Fibroblast of skin of right quadriceps (primary cell): ENCODE measurements at places on chromosomes 12 and 14.

- DNase-seq = peak; percentile 60
Observed at GRCh38 chr12:46351886-46352650, 20.5 kb downstream of the SLC38A2 start.

GRCh38 chr12:116879509-116880212 lies 1.6 kb downstream of the HRK start:
- DNase-seq = no peak

DNA sequence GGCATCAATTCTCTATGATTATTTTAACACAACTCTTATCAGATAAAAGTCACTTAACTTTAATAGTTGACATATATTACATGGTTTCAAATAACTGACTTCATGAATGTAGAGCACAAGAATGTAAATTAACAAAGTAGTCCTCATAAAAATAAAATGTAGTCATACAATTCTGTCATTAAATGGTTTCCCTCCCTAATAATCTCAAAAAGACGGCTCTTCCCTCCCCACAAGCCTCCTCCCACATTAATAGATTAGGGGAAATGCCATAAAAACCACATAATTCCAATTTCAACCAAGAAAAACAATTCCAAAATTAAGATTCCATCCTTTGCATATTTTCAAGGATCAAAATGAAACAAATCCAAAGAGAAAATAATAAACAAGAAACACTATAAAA lies 36.7 kb downstream of the SPTLC2 start:
- DNase-seq = peak; percentile 49

DNA sequence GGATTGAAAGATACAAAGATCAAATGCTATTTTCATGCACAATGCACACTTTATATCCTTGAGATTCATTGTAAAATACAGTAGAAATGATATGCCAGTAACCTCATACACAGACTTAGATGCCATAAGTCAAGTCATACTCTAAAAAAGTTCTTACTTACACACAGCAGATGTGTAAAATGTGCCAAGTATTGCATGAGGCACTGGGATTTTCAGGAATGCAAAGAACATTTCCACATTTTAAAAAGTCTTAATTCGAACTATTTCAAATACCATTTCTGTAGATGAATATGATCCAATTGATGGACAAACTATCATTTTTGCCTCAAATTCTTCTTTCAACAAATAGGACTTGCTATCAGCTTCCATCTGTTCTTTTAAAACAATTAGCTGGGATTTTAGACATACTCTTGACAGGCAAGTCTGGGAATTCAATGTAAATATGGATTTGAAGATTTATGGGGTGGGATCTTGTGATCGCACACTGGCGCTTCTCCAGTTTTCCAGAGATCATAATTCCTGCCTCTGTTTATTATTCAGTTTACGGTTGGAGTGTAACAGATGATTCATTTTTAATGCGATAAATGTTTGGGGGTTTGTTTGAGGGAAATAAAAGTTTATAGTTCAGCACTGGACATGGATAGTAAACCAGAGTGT lies 183.8 kb downstream of the PAX9 start:
- DNase-seq = peak; percentile 5

GRCh38 chr12:76186131-76186906 lies 101.8 kb upstream of the NAP1L1 start:
- no peak for DNase-seq

GRCh38 chr14:53545217-53545616 lies 392.1 kb upstream of the DDHD1 start:
- DNase-seq = no peak

GRCh38 chr14:54712465-54713200 lies 145.7 kb downstream of the SAMD4A start:
- peak; percentile 50 for DNase-seq

- DNase-seq = no peak
Observed at GRCh38 chr14:100142073-100143040, 17.1 kb downstream of the DEGS2 start.
